Left cardiac atrium (tissue), 4 donors: ENCODE measurements at places on chromosomes 1 and 21. TPM values are rescaled to one million over a fixed set of nuclear protein-coding genes. Genes with fewer than 3 reads are reported as not detected.

OVAAL gene
- 0.44 TPM for total RNA-seq

FMO3 gene
- 1.7 TPM for total RNA-seq

ADAMTS1 gene
- total RNA-seq = 139 TPM

ITLN2 gene
- total RNA-seq = 0.21 TPM

PACC1 gene
- 3.4 TPM for total RNA-seq

OR6N1 gene
- total RNA-seq = not detected

GSTM4 gene
- total RNA-seq = 32.5 TPM

AMY1B gene
- total RNA-seq = not detected

CHI3L1 gene
- total RNA-seq = 6.1 TPM

NPPB gene
- 4,414 TPM for total RNA-seq

CNR2 gene
- not detected for total RNA-seq

KISS1 gene
- total RNA-seq = not detected

SPRR2A gene
- not detected for total RNA-seq

LCE3D gene
- total RNA-seq = not detected

OR2T27 gene
- not detected for total RNA-seq

WNT2B gene
- 4.7 TPM for total RNA-seq

MRPL55 gene
- 43.5 TPM for total RNA-seq

AUNIP gene
- total RNA-seq = not detected

HCRTR1 gene
- total RNA-seq = 0.42 TPM

CGN gene
- total RNA-seq = 2.0 TPM

LRRC3 gene
- total RNA-seq = 1.4 TPM

MSH4 gene
- 0.44 TPM for total RNA-seq

GRCh38 chr1:41317361-41317760 lies 43.9 kb upstream of the FOXO6 start:
- DNase-seq = no peak

DNA sequence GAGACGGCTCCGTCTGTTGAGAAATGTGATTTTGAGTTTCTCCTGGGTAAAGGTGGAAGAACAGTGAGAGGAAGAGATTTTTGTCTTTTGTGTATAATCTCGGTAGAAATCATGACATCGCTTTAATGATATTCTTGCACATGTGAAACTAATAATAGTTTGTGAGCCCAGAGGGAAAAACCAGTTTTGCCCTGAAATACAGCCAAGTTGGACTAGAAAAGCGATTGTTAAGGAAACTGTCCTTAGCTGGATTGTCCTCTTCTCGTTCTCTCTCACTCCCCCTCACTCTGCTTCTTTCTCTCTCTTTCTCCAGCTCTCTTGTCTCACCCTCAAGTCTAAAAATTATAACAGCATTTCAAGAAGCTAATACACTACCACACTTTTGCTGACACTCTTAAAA lies 17.1 kb downstream of the KCNJ6 start:
- no peak for DNase-seq

DNA sequence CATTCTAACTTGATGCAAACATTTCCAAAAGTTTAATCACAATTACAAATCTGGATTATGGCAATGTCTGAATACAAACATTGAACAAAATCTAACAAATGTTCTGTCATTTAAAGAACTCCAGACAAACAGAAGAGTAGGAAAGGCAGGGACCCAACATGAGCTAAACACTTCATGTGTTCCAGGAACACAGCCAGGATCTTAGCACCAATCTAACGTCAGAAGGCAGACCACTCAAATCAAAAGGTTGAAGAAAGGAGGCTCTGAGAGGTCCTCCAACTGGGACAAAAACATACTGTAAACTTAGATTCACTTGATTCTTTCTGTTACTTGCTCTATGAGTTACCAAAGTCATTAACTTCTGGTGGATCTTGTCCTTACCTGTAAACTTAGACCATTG lies 374.0 kb downstream of the NEGR1 start:
- DNase-seq = no peak

DNA sequence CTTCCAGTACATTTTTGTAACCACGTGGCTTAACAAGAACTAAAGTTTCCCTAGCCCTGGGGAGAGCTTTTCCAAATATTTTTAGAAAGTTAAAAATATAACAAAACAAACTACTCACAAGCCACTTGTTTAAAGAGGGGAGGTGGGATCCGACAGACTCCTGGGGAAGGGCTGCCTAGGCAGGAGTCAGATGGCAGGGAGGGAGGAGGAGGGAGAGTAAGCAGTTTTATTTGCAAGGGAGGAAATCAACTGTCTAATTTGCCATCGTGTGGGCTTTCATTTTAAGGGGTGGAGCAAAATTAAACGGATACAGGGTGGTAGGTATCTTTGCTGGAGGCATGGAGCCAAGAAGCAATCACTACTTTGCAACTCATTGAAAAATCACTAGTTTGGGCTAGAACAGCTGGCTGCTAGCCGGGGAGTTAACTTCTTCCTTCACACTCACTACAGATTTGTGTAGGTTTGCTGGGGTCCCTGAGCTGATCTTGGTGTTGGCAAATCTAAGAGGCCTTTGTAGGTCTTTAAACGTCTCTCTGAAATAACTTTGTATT lies 8.8 kb downstream of the BARHL2 start:
- no peak for DNase-seq

GRCh38 chr1:109937738-109938137 lies 27.1 kb downstream of the CSF1 start:
- no peak for DNase-seq

- DNase-seq = no peak
These were observed 282.3 kb downstream of the USH2A start for GRCh38 chr1:216140730-216141524.

- DNase-seq = no peak
These were observed 84.2 kb downstream of the EPHB2 start for GRCh38 chr1:22794647-22795365.

DNA sequence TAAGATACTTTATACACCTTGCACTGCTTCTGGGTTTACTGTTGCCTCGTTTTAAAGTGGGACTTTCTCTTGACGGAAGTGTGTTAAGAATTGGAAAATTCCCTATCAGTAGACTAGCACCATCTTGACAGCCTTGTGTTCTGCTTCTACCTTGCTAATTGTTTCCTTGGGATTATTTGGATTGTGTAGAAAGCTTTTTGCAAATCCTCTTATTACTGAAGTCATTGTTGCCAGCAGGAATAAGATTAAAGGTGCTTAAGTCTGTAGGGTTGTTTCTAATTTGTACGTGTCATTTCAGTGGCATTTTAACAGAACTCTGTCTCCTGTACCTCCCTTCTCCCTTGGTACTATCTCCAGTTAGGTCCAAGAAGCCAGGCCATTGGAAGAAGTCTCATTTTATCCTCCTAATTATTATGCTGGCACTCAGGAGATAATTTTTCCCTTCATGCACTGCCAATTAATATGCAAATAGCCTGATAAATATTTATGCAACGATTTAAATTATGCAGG lies 107.7 kb downstream of the POU2F1 start:
- no peak for DNase-seq

DNA sequence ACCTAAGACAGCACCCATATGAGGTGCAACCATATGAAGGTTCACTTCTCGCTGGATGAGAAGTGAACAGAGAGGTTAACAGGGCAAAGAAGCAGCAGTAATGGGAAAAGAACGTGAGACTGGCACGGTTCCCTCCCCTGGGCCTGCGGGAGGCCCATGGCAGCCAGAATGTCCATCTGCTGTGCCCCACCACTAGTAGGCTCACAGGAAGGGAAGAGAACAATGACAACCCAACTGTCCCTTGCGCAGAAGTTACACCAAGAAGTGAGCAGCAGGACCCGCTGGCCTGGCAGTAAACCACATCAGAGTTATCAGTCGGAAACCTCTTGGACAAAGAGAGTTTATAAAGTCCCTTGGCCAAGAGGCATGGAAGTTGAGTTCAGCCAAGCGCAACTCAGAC lies 11.3 kb downstream of the HIVEP3 start:
- no peak for DNase-seq

DNA sequence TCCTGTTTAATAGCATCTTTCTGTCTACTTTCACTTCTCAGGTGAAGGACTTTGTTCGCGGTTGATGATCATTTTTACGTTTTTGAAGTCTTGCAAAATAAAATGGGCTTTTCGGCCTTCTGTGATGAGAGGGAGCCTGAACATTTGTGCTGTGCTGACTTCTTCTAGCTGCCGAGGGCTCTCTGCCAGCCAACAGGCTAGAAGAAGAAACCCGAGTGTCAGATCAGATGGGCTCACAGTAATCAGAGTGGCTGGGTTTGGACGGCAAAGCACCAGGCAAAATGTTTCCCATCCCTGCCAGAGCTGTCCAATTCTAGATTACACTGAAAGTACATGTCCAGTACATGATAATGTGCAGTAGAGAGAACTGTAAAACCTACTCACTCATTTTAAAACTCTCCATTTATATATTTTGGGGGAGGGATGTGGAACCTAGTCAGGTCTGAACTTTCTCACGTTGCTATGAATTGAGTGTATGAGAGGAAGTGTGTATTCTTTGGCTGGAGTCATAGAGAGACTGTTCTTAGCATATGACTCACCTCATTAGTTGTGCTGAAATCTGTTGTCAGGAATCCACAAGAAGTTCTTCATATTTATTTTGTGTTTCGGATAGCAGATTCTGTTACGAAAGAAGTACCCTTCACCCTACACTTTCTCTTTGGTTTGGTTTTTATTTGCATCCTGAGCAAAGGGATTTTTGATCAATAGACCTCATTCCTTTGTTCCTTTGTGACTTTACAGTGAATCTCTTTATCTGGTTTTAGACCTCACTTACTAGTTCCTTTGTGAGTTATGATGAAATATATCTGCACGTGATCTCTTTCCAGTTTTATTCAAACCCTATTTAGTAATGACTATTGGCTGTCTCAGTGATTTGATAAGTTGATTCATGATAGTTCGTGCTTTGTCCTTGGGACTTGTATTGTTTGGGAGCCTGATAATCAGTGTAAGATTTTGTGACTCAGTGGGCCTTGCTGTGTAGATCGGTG lies 4.8 kb downstream of the ATP1A1 start:
- peak; percentile 82 for DNase-seq

DNA sequence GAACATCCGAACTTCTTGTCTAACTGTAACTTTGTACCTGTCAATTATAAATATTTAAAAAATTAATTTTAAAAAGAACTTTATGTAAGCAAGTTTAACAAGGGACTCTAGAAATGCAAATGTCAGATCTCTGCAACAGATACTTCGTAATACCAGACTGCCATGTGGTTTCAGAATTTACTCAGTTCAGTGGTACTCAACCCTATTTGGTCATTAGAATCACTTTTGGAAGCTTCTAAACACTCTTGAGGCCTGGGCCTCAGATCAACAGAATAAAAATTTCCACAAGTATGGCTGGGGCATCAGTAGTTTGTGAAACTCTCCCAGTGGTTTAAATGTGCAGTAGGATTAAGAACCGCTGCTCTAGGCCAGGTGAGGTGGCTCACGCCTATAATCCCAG lies 139.5 kb upstream of the SMYD2 start:
- DNase-seq = no peak

DNA sequence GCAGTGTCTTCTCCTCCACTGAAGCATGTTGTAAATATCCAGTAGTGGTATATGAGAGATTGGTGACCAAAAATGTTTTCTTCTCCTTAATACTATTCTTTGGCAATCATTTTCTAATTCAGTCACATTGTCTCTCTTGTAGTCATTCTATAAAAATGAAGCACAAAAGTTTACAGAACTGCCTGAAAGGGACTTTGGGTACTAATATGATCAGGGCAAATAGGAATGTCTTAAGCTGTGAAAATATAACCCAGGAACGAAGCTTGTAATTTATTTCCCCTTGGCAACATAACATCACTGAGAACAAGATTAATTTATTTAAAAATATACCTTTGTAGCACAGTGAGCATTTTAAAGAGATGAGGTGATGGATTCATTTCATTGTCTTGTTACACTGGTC lies 4.9 kb downstream of the B3GALT2 start:
- DNase-seq = no peak

DNA sequence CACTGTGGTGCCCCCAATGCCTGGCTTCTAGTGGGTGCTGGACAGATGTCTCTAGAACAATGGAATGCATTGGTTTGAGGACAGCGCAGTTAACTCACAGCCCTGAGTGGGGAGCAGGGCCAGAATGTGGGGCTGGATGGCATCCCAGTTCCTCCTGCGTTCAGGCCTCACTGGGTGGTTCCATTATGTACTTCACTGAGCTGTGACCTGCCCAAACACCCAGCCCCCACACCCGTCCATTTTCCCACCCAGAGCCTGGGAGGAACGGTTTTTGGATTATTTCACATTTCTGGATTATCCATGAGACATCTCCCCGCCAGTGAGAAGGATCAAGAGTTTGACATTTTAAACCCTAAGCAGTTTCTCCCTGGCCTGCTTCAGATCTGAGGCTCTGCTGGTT lies 55.3 kb upstream of the WASF2 start:
- peak; percentile 79 for DNase-seq

GRCh38 chr1:157193702-157194391 lies 55.7 kb upstream of the ETV3 start:
- peak; percentile 59 for DNase-seq
